Placental pericyte (primary cell): ENCODE measurements at places on chromosomes 6 and 20. TPM values are rescaled to one million over a fixed set of nuclear protein-coding genes. Genes with fewer than 3 reads are reported as not detected.

Gene MICAL1
- total RNA-seq: 37.4 and 85.2 TPM in 2 replicates

Gene PRICKLE4
- total RNA-seq: 0.66 and 0.86 TPM in 2 replicates

Gene OVOL2
- not detected in 2 replicates for total RNA-seq

Gene TMEM244
- total RNA-seq: 1.3 TPM in 1 of 2 replicates, not detected in the other

Gene SYNCRIP
- total RNA-seq: 45.7 and 92.9 TPM in 2 replicates

Gene PAK5
- total RNA-seq: not detected in 2 replicates

Gene CCM2L
- total RNA-seq: not detected in 2 replicates

Gene MARCKS
- 104 and 294 TPM in 2 replicates for total RNA-seq

Gene PTK6
- total RNA-seq: 0.14 and 0.44 TPM in 2 replicates

Gene CST1
- total RNA-seq: 2.0 and 75.0 TPM in 2 replicates

Gene TBPL1
- total RNA-seq: 7.9 and 19.5 TPM in 2 replicates

Gene COL12A1
- 362 and 404 TPM in 2 replicates for total RNA-seq

Gene SYNDIG1
- 0.57 TPM in 1 of 2 replicates, not detected in the other for total RNA-seq

Gene ADGB
- total RNA-seq: not detected in 2 replicates

Gene MICB
- 22.5 and 49.2 TPM in 2 replicates for total RNA-seq

Gene SAMD3
- total RNA-seq: 9.6 and 21.0 TPM in 2 replicates
